Activated CD4-positive, alpha-beta memory T cell treated with anti-CD3 and anti-CD28 coated beads for 36 hours (primary cell): ENCODE measurements at places on chromosomes 7 and 10. TPM values are rescaled to one million over a fixed set of nuclear protein-coding genes. Genes with fewer than 3 reads are reported as not detected.

Gene SPAG6
- total RNA-seq, result not detected

Gene HOXA2
- not detected for total RNA-seq

Gene NPM3
- 172 TPM for total RNA-seq

Gene LAMB1
- not detected for total RNA-seq

Gene CPED1
- not detected for total RNA-seq

Gene CTAGE4
- 3.1 TPM for total RNA-seq
